Endothelial cell (in vitro differentiated cells): ENCODE measurements at places on chromosomes 16 and 17.

DNA sequence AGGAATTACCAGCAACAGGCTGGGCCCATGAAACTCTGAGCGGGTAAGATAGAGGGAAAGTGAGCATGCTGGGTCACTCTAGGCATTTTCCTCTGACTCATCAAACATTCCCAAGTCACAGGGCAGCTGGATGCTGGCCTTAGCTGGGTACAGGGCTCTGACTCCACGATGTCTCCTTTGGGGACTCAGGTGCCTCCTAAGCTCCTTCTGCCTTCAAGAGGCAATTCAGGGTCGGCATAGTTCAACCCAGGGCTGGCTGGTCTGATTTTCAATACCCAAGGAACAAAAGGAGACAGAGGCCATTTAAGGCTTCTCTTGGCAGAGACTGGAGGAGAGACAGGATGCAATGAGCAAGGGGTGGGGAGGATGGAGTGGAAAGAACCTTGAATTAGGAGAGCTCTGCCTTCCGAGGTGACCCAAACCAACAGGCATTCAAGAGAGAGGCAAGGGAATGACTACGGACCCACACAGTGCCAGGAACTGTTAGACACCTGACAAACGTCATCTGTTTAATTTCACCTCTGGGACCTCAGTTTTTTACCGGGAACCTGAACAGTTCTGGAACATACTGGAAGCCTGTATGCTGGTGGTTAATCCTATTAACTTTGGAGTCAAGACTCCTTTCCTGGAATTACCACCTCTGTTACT, 910 bp downstream of the WBP2 start:
- no peak for DNase-seq

DNA sequence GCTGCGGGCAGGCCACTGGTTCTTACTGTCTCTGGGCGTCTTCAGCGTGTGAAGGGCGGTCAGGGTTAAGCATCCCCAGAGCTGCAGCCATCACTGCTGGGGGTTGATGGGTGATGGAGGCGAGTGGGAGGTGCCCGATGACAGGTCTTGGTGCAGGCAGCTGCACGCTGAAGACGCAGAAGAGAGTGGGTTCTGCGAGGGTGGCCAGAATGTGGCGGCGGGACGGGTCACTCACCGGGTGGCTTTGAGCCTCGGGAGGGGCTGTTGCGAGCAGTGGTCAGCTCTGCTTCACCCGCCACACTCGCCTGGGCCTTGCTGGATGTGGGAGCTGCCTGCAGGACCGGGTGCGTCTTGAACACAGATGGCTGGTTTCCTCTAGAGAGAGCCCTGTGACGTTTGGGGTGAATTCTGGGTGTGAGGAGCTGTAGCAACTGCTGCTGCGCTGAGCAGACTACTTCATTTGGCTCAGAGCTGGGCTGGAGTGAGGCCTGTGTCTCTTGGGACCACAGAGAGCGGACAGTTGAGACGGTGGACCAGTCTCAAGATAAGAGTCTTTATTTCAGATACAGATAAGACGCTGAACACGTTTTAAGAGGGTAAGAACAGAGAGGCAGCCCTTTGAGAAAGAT, 44.6 kb upstream of the ZNF750 start:
- no peak for DNase-seq

GRCh38 chr16:17776888-17777287, 306.1 kb upstream of the XYLT1 start:
- no peak for DNase-seq

- no peak for DNase-seq
Measured at GRCh38 chr17:27491713-27492190, 35.5 kb downstream of the KSR1 start.

DNA sequence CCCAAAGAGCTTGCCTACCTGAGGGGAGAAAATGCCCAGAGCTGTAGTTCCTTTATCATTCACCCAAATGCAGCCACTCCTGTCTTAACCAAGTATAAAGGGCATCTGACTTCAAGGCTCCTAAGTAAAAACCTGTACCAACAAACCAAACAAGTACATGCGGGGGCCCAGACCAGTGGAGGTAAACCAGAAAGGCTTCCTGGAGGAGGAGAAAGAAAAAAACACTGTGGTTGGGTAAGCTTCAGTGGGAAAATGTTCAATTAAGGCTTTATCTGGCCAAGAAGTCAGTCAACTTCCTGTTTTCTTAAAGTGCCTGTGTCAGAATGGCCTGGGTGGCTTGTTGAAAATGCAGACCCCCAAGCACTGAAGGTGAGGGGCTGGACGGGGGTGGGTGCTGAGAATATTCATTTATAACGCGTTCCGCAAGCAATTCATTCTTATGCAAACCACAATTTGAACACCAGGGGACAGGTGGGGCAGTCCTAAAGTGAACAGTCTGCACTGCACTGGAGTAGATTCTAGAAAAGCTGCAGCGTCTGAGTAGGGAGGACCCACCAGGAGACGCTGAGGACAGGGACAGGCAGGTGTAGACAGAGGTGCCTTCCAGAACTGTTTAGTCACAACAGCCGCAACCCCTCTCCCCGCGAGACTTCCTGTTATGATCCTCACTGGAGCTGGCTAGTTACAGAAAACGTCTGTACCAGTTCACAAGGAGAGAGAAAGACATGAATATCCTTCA, 467.1 kb downstream of the SOX9 start:
- no peak for DNase-seq

GRCh38 chr17:7477392-7478275, 1.8 kb downstream of the ZBTB4 start:
- DNase-seq = no peak

DNA sequence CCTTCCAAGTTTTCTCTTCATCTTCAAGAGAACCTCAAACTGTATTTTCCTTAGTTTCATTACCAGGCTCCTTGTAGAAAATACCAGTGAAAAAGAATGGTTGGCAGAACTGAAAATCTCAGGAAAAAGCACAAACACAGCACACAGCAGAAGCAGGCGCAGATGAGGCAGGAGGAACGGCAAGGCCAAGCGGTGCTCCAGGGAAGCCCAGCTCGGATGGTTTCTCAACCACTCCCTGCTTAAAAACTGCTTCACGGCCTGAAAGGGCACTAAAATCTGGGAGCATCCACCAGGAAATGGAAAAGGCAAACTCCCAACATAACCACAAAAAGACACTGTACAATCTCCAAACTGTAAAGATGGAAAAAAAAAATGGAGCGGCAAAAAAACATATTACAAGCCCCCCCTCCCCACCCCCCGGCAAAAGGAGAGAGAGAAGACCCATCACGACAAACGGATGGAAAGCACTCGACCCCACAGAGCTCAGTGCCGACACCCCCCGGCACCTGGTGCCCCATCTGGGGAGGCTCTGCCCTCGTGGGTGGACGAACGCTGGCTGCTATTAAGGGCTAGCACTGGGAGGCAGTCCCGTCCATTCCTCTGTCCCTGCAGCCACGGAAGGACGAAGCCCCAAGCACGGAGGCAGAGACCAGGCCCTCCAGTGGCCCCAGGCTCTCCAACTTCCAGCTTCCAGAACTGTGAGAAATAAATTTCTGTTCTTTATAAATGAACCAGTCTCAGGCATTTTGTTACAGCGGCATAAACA, 127.5 kb downstream of the ZNF778 start:
- no peak for DNase-seq

DNA sequence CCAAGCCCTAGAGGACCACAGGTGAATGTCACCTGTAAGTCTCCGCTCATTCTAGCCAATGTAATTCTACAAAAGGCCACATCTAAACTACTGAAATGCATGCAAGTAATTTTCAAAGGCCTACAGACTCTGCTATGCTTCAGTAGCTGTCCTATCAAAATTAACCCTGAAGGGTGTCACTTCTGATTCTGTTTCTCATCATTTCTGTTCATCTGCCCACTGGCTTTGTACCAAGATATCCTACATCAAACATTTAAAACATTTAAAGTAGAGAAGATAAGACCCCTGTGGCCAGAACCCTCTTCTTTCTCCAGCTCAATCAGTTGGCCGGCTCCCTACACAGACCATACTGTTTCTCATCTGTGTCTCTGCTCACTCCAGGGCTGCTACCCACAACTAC, 21.5 kb downstream of the PHF12 start:
- no peak for DNase-seq

- DNase-seq = peak; percentile 53
Measured at GRCh38 chr16:89922477-89922883, 662 bp upstream of the TUBB3 start.

GRCh38 chr17:65312718-65313377, 175.7 kb downstream of the RGS9 start:
- no peak for DNase-seq

DNA sequence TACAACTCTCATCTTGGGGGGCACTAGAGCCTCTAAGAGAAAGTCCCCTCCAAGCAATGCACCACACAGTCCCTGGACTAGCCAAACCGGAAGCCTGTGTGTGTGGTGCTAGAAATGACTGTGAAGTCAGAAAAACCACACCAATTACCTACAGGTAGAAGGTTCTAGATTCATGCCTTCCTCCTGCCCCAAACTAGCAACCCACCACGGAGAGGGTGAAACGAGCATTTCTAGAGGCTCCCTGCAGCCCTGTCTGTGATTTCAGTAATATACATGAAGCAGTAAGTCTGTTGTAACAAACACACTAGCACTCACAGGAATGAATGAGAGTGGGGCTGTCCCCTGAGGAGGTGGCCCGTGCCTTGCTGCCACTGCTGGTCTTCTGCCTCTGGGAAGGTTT, 13.6 kb downstream of the ZFHX3 start:
- DNase-seq = no peak

- peak; percentile 24 for DNase-seq
Measured at GRCh38 chr16:66741169-66741900, 10.1 kb downstream of the DYNC1LI2 start.

- no peak for DNase-seq
Measured at GRCh38 chr16:51658531-51658930, 507.5 kb upstream of the SALL1 start.

GRCh38 chr16:51306886-51307595, 156.0 kb upstream of the SALL1 start:
- no peak for DNase-seq

DNA sequence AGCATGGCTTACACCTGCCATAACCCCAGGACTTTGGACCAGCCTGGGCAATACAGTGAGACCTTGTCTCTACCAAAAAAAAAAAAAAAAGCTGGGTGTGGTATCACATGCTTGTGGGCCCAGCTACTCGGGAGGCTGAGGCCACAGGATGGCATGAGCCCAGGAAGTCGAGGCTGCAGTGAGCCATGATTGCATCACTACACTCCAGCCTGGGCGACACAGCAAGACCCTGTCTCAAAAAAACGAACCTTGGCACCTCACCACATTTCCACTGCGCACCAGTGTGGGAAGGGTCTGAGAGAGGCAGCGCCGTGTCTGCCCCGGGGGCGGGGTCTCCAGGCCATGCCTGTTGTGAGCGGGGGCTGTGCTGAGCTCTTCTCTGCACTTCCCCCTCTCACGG, 6.3 kb downstream of the ACSF3 start:
- no peak for DNase-seq

- no peak for DNase-seq
Measured at GRCh38 chr16:57603115-57604024, 25.1 kb upstream of the ADGRG1 start.

GRCh38 chr17:71985111-71986039, 135.4 kb upstream of the SOX9 start:
- no peak for DNase-seq

DNA sequence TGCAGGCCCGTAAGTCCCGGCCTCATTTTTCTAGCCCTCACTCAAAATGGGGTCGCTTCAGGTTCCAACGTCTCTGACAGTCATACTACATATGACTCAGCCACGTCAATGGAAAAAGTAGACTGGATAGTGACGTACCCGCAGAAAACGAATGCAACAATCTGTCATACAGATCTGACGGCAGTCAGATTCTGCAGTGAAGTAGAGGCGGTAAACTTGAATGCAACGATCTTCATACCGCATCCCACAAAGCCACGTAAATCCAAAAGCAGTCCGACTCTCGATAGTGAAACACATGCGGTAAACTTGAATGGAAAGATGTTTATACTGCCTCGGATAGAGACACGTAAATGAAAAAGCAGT, 38.4 kb upstream of the ARL4D start:
- no peak for DNase-seq

- DNase-seq = no peak
Measured at GRCh38 chr17:18017958-18018357, 21.0 kb downstream of the ATPAF2 start.

DNA sequence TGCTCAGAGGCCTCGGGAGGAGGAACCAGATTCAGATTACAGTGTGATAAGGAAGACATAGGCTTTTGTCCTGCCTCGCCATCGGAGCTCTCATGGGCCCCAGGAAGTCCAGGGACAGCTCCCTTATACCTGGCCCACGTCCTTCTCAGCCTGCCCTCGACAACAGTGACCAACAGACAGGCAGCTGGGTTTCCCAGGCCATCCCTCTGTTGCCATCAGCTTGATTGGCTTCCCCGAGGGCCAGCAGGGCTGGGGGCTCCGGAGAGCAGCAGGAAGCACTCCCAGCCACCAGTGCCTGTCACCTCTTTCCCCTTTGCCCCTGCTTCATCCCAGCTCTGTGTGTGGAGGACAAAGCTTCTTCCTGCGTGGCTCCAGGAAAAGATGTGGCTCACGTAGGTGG, 17.6 kb downstream of the CD300A start:
- DNase-seq = no peak

DNA sequence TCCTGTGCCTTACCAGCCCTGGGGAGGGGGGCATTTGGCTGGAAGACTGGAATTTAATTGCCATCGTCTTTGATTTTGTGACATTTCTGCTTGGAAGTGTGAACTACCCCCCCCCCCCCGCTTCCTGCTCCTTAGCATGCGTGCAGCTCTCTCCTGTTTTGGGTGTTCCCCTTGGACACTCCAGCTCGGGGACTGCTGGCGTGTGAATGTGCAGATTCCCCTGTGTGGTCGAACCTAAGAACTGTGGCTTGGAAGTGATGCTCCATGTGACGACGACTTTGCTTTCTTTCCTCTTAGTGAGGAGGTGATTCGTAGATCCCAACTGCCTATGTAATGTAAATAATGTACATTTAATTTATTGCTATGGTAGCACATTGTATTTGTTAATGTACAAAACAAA, 26.1 kb downstream of the OR1D5 start:
- no peak for DNase-seq

GRCh38 chr16:66542396-66542795, 7.5 kb downstream of the TK2 start:
- DNase-seq = no peak

- no peak for DNase-seq
Measured at GRCh38 chr16:81817789-81818567, 38.9 kb downstream of the PLCG2 start.

- DNase-seq = no peak
Measured at GRCh38 chr17:19306160-19307111, 56.1 kb downstream of the B9D1 start.

DNA sequence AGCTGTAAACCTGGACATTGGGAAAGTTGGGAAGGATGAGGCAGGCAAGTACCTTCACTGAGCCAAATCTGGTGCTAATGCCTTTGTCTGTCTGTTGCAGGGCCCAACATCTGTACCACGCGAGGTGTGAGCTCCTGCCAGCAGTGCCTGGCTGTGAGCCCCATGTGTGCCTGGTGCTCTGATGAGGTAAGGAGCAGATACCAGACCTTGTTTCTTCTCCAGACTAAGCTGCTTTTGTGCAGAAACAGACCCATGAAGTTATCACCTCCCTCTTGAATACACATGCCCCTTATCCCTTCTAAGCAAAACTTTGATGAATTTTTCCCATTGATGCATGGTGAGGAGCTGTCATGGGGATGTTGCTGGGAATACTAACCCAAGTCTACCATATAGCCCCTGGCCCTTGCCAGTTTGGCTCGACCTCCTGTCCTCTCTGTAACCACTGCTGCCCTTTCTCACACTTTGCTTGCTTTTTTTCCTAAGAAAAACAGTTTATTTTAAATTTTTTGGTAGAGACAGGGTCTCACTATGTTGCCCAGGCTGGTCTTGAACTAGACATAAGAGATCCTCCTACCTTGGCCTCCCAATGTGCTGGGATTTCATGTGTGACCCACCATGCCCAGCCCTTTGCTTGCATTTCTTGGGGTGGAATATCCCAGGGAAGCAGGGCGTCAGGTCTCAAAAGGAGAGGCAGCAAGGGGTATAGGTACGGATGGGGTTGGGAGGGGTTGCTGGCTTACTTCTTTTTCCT, 20.9 kb downstream of the ITGB3 start:
- no peak for DNase-seq
